Panc1 (cell line): ENCODE measurements at places on chromosomes 5 and 9. TPM values are rescaled to one million over a fixed set of nuclear protein-coding genes. Genes with fewer than 3 reads are reported as not detected.

The ARHGEF28 gene
- total RNA-seq = 34.8 TPM

The FGD3 gene
- 0.80 TPM for total RNA-seq

The PCDHGA9 gene
- total RNA-seq = 0.15 TPM

The SLIT3 gene
- total RNA-seq = 26.4 TPM

The LRRTM2 gene
- not detected for total RNA-seq

The LCN2 gene
- total RNA-seq = 1.0 TPM

The FBP2 gene
- total RNA-seq = not detected

The PCDHGB5 gene
- total RNA-seq = 0.87 TPM

The TPPP gene
- total RNA-seq = 0.98 TPM

The GPR151 gene
- total RNA-seq = not detected

The PCDH12 gene
- not detected for total RNA-seq

The NOXA1 gene
- total RNA-seq = 3.7 TPM

The DMGDH gene
- 0.54 TPM for total RNA-seq

The USP20 gene
- total RNA-seq = 14.4 TPM

The PDZD2 gene
- 0.10 TPM for total RNA-seq

The CNTFR gene
- total RNA-seq = 2.7 TPM

The HDAC3 gene
- total RNA-seq = 75.5 TPM

The SLC31A1 gene
- 17.6 TPM for total RNA-seq

The TMEM252 gene
- total RNA-seq = not detected

The RETREG1 gene
- 0.74 TPM for total RNA-seq

The KIAA1958 gene
- total RNA-seq = 10.4 TPM

The FOXI1 gene
- 0.44 TPM for total RNA-seq

The TRIM41 gene
- total RNA-seq = 58.3 TPM

The BARHL1 gene
- total RNA-seq = not detected

The ANKRD34B gene
- 0.10 TPM for total RNA-seq

The CYSRT1 gene
- 0.67 TPM for total RNA-seq

The DEPDC1B gene
- 22.2 TPM for total RNA-seq

The FBP1 gene
- total RNA-seq = 0.36 TPM

The GPRIN1 gene
- total RNA-seq = 18.9 TPM

The PLCXD3 gene
- 0.10 TPM for total RNA-seq

The FGF18 gene
- total RNA-seq = 1.7 TPM

The MATR3 gene
- total RNA-seq = 194 TPM

The GARIN3 gene
- not detected for total RNA-seq

The PROB1 gene
- 2.3 TPM for total RNA-seq

The CYLC2 gene
- not detected for total RNA-seq

The PCDHGA11 gene
- total RNA-seq = 0.39 TPM

The PLPP7 gene
- total RNA-seq = 3.3 TPM
